ENCODE measurements at places on chromosomes 13 and 19.

- no peak for DNase-seq
Measured at GRCh38 chr13:107379407-107380155, 811.6 kb upstream of the ARGLU1 start.

DNA sequence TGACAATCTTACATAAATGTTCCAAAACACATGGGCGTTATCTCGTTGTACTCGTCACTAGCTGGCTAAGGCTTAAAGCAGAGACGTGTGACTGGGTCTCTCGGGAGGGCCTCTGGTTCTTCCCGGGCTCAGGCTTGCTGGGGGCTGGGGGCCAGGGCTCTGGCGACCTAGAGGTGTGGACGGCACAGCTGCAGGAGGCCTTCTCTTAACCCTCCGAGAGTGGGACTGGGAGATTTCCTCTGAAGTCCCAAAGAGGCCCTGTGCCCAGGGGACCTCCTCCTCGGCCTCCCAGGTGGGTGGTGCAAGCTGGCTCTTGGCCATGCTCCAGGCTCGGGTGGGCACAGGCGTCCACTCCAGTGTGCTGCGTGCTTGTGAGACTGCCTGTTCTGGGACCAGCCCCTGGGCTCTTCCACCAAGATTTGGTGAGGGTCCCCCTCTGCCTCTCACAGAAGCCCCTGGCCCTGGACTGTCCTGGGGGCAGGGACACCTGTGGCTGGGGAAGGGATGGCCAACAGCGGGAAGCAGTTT lies 2.2 kb downstream of the CAPS start:
- no peak for DNase-seq

GRCh38 chr13:107322228-107322627 lies 754.3 kb upstream of the ARGLU1 start:
- DNase-seq, result no peak

DNA sequence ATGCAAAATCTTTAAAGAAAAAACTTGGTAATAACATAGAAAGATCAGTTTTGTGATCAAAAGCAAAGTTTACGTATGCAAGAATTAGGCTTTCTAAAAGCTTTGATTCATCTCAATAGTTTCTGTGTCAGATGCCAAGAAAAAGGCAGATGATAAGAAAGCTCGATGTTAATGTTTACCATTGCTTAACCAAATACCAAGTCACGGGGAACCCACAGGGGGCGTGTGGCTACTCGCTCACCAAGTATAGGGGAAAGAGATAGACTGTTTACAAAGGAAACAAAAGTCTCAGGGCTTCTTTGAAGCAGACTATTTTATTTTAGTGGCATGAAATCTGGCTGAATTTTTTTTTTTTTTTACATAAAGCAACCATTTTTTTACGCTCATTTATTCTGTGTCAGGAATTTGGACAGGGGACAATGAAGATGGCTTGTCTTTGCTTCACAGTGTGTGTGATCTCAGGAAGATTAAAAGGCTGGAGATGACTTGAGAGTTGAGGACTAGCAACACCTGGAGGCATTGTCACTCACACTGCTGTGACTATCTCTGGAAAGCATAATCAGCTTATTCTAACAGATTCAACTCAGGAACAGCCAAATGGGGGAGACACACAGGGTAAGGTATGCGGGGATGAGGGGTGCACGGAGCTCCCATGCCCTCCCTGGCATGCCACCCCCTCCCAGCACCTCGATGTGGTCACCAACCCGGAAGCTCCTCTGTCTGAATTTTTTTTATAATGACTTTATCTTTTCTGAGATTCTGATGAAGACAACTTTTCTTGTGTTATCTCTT lies 24.9 kb downstream of the RCBTB1 start:
- no peak for DNase-seq

GRCh38 chr19:35468637-35469036 lies 20.6 kb downstream of the FFAR2 start:
- no peak for DNase-seq

DNA sequence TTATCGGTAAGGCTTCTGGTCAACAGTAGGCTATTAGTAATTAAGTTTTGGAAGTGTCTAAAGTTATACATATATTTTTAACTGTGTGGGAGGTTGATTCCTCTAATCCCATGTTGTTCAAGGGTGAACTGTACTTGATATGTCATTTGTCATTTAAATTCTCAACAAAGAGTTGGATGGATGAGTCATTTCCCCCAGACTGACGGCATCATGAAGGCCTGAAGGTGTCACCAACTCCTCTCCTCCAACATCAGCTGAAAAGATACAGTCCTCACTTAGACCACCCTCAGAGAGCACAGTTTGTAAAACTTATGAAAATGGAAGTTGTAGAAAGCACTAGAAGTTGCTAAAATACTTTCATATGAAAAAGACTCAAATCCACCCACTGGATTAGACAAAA lies 48.8 kb downstream of the DCLK1 start:
- no peak for DNase-seq

GRCh38 chr19:2811221-2811722 lies 8.4 kb upstream of the ZNF554 start:
- DNase-seq, result no peak

DNA sequence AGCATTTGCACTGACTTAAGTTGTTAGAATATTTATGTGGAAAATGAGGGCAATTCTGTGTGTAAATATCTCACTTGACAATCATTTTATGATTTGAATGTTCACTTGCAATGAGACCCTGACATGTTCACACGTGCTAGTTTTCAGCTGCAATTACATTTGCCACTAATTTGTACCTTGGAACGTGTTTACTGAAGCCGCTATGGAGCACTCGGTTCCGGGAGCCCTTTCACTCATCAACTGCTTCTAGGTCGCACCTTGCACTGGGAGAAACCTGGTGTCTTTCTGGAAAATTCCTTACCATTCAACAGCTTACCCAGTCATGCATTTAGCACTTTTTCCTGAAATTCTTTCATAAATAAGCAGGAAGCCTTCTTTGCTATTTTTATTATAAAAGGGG lies 229.6 kb downstream of the ZIC5 start:
- no peak for DNase-seq

- DNase-seq, result peak; percentile 52
Measured at GRCh38 chr19:42184401-42184861, 33.0 kb downstream of the DEDD2 start.

DNA sequence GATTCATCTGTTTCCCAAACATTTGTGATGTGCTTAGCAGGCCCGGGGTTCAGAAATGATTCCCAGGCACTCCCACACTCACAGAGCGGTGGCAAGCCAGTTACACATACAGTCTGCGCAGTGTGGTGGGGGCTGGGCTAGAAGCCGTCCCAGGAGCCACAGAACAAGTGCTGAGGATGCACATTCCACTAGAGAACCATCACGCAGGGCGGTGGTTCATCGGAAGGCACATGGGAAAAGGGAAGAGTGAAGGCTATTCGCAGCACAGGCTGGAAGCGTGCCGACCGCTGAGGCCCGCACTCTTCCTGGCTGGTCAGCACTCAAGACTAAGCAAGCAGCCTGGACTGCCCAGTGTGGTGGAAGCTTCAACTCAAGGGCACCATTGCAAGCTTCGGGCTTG lies 126.3 kb upstream of the SLC7A1 start:
- no peak for DNase-seq

DNA sequence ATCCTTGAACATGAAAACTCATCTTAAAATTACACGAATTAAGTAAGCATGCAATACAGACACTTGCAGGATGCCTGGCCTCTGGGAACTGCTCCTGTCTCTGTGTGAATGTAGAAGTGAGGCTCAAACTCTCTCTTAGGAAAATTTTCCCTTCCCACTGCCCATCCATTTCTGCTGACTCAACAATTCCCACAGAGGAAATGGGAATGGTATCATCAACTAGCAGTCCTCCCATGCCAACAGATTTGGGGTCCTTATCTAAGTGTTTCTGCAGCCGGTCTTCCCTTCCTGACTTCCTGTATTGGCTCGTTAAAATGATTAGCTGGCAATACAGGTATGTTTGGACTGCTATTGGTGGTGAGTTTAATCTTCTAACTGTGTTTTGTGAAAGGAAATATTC lies 85.8 kb downstream of the DOCK9 start:
- no peak for DNase-seq

DNA sequence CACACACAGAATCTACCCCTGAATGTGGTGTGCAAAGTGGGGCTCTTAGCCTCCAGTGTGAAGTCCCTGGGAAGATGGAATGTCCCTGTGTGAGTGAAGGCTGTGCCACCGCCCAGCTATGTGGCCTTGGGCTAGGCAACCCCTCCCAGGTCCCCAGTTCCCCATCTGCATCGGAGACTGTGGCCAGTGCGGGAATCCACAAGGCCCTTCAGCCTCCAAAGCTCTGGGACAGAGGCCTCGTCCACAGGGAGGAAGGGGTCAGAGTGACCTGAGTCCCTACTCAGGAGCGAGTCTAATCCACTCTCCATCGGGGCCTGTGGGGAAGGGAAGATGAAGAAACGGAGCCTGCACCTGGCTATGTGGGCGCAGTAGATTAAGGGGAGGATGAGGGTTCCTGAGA lies 19.3 kb upstream of the KIR3DL3 start:
- DNase-seq, result no peak
